ENCODE measurements at places on chromosomes 4 and X.

DNA sequence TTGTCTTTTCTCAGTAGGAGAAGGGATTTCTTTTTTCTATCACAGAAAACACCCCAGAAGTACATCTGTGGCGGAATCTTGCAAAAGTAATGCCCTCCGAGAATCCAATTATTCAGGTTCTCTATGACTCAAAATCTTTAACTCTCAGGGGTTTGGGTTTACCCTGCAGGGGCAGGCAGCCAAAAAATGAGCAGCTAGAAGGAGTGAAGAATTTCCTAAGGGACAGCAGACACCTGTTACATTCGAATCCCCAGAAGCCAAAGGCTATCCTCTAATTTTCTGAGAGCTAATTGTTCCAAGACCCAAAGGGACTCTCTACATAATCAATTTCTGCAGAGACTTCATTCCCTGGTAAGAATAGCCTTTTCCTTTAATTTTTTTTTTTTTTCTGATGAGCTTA lies 27.5 kb upstream of the CBR4 start:
- no peak for DNase-seq

DNA sequence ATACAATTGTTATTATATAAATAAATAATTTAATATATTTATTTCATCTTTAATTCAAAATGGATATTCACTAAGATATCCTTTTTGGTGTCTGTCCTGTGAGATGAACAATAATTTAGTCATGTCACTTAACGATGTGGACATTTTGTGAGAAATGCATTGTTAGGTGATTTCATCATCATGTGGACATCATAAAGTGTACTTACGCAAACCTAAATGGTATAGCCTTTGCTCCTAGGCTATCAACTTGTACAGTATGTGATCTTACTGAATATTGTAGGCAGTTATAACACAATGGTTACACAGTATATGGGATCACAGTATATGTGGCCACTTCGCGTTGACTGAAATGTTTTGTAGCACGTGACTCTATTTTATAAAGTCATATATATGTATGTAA lies 20.2 kb upstream of the CHRNA9 start:
- no peak for DNase-seq

DNA sequence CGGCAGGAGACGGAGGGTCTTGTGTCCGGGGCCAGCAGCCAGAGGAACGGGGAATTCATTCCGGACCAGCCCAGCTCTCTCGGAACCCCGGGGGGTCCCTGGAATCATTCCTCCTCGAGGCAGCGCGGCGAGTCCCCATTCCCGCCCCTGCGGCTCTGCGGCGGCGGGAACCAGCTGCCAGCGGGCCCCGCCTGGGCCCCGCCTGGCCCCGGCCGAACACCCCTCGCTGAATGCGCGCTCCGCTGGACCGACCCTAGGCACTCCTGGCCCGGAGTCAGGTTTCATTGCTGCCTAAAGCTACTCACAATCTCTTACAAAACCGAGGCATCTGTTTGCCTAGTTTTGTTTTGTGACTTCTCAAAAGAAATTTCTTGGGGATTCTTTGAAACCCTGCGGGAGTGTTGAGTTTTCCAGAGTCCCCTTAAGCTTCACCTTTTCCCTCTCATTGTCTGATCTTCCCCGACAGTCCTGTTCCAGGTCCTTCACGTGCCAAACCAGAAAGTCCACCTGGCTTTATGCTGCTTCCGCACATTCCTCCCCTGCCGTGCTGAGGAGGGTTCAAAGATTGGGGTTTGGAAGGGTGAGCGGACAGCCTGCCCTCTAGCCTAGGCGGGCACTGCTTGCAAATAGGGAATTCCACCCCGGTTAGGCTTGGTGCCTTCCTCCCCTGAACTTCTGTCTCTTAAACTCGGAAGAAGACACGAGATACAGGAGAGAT lies 789 bp downstream of the ARHGAP10 start:
- DNase-seq = no peak

DNA sequence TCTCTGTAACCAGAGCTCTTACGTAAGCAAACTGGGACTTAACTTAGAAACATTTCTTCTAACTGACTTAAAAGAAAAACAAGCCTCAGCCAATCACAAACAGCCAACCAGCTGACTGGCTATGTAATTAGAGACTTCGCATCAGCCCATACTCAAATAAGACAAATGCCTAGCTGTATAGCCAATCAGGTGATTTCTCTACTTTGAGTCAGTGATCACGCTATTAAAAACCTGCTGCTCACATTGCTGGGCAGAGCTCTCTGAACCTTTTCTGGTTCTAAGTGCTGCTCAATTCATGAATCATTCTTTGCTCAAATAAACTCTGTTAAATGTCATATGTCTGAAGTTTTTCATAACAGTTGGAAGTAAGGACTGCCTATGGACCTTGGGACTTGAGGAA lies 9.9 kb upstream of the SMIM10L2A start:
- DNase-seq = no peak

- DNase-seq = no peak
Observed at GRCh38 chr4:182221987-182222386, 21.2 kb upstream of the TENM3 start.

- no peak for DNase-seq
Observed at GRCh38 chr4:128359422-128359821, 71.8 kb upstream of the PGRMC2 start.

DNA sequence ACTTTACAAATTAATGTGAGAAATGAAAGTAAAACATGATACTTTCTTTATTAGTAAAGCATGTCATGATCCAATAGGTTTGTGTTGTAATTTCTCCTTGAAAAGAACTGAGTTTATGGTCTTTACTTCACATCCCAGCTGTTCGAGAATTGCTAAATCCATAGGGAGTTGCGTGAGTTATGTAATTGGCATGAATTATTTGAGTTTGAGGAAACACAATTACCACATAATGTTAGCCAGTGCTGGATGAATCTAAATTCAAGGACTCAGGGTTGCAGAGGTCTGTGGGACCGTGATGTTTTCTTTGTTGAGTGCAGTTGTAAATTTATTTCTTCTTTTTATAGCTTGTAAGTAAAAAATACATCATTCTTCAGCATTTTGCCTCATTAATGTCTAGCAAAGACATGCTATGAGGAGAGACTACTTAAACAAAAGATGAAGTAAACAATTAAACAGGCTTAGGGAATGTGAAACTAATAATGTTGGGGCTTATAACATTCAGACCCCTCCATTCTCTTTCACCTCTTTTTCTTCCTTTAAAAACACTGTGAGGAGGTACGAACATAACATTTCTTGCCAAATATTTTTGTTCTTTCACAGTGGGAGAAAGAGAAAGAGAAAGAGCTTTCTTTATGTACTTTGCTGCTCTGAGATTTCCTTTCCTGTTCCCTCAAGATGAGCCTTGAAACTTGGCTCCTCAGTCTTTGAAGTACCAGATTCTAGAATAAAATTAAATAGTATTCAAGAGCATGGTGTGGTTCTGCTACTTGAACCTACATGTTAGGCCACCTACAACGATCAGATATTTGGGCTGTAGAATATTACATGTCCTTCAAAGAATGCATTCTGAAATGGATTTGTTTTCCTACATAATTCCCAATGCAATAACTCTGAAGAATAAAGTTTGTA lies 159.6 kb upstream of the ANK2 start:
- DNase-seq = no peak

DNA sequence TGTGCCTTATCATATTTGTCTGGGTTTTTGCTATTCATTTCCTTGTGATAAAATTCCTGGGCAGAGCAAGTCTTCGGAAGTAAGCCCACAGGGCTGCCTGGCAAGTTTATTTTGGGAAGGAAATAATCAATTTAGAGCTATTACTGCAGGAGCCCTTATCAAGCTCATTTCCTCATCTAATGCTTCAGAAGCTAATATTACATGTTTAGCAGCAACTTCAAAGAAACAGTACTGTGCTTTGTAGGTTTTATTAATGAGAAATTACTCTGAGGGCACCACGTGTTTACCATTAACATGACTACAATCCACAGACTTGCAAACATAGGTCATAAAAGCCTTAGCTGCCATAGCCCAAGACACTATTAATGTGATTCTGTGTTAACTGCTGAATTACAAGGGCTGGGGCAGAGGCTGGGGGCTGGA lies 540.0 kb downstream of the SPRY1 start:
- DNase-seq = no peak

GRCh38 chrX:16711893-16712547 lies 449 bp downstream of the CTPS2 start:
- DNase-seq = no peak

- no peak for DNase-seq
Observed at GRCh38 chr4:112910109-112910736, 139.2 kb upstream of the ANK2 start.
